ENCODE measurements at places on chromosomes 6 and 20.

DNA sequence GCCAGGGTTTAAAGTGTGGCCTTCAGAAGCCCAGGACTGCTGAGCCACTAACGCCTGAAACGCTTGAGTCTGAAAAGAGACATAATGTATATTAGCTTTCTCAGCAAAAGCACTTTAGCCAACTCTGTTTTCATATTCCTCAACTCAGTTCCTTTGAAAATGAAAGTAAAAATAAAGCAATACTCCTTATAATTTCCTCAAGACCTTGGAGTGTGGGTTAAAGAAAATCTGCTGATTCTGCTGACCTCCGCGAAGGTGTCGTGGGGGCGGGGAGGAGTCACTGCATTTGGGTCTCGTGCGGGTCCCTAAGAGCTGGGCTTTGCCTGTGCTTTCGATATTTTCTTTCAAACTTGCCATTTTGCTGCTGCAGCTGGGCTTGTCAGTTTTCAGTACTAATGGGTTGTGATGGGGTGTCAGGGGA lies 142.2 kb upstream of the ARID1B start:
- DNase-seq: no peak

DNA sequence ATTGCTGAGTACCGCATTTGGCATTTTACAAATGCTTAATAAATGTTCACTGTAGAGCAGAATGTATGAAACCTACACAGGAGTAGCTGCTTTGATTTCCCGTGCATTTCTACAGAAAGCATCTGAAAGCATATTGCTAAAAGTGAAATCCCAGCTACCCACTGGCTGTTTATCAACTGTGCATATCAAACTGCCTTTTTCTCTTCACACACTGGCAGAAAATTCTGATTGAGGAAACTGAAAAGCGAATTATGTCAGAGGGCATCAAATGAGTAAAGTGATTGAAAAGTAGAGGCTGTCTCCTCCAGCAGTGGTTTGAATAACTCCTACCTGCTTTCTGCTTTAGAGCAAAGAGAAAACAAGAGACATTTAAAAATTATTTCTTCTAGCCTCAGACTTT lies 28.0 kb downstream of the STX11 start:
- no peak for DNase-seq

GRCh38 chr20:54160065-54161007 lies 13.4 kb downstream of the CYP24A1 start:
- DNase-seq: no peak

DNA sequence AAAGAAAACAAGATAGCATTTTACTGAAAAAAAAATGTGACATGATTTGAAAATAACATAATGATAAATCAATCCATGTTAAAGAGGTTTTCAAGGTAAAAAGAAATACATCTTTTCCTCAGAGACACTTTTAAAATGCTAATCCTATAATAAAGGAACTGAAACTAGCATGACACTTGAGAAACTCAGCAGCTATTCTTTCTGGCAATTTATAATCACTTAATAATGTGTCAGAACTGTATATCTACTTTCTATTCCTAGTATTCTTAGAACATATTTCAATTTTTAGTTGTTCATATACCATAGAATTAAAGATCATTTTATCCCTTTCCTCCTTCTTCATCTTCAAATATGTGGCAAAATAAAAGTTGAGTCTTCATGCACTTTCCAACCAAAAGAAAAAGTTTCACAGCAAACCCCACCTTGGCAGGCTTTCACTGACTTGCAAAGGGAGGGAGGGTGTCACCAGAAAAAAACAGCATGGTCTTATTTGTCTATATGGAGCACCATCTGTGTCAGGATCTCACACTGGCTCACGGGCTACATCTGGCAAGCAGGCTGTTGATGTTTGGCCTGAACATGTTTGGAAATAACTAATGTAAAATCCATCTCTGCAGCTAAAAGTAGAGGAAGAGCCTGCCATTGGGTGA lies 48.5 kb downstream of the FHL5 start:
- no peak for DNase-seq
